Urothelium cell line (cell line): ENCODE measurements at places on chromosomes 11 and 22.

GRCh38 chr11:8235925-8236324, 27.8 kb downstream of the LMO1 start:
- DNase-seq = no peak

DNA sequence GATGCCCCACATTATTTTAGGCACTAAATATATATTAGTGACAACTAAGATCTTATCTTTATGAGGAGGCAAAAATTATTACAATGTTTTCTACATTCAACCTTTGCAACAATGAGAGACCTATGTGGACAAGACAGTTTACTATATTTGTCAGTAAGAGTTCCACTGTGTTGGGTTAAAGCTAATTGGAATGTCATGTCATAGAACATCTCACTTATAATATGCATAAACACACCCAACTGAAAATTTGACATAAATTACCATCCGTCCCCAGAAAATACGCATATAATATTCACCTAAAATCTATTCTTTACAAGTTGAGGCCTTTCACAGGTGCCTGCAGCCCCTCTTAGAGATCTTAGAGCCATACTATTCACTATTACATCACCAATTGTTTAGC, 84.0 kb downstream of the RSF1 start:
- DNase-seq = no peak

GRCh38 chr22:49586244-49586748, 241.4 kb downstream of the BRD1 start:
- DNase-seq = no peak

- DNase-seq = no peak
Observed at GRCh38 chr22:50205781-50206569, 5.2 kb downstream of the SELENOO start.

DNA sequence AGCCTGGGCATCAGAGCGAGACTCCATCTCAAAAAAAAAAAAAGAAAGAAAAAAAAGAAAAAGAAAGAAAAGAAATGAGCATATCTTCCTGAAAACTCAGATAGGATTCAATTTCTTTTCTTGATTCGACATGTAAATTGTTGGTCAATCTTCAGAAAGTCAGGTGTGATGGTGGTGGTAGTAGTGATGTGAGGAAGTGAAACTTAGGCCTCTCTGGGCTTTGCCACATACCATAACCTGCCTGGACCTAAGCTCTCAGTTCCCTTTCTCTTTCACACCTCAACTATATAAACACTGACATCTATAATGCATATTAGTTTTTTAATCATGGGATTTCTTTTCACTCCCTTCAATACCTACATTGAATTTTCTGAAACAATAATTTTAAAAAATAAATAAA, 98.0 kb upstream of the TBCEL start:
- no peak for DNase-seq

DNA sequence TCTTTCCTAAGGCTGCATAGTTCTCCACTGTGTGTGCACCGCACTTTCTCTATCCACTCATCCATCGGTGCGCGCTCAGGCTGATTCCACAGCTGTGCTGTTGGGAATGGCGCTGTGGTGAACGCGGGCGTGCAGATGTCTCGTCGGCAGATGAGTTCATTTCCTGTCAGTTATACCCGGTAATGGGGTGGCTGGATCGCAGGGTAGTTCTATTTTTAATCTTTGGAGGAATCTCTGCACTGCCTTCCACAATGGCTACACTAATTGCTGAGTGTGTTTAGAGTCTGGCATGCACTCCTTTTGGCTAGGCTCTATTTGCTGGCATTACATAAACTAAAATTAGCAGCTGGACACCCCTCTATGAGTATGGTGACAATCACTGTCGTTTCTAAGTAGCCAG, 27.9 kb upstream of the KRTAP5-7 start:
- DNase-seq = no peak

DNA sequence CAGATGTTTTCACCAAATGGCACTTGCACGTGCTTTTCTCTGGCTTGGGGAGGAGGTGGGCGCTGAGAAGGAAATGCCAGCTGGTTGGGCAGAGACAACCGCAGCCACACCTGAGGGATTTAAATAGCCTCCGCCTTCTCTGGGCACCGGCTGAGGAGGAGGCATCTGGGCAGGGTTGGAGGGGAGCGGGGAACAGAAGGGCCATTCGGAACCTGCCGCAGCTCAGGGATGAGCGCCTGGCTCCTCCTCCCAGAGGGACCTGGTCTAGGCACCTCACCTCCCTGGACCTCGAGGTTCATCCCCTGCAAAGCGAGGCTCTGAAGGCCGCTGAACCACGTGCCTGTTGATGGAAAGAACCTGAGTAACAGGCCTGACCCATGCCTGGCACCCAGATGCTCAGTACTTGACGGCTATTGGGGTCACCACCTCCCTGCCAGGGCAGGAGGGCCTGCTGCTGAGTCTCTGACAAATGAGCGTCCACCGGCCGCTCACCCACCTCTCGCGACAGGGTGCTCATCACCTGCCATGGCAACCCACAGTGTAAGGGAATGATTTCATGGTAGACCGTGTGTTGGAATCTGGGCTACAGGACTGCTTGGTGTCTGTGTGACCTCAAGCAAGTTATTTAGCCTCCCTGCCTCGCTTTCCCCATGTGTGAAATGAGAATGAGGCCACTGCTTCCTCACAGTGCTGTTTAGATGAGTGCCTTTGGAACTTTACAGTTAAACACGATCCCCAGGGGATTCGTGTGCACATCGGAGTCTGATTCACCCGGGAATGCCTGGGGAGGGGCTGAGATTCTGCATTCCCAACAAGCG, 2.0 kb upstream of the KDELR3 start:
- DNase-seq = no peak

GRCh38 chr11:11717064-11717725, 95.4 kb upstream of the GALNT18 start:
- DNase-seq = no peak

DNA sequence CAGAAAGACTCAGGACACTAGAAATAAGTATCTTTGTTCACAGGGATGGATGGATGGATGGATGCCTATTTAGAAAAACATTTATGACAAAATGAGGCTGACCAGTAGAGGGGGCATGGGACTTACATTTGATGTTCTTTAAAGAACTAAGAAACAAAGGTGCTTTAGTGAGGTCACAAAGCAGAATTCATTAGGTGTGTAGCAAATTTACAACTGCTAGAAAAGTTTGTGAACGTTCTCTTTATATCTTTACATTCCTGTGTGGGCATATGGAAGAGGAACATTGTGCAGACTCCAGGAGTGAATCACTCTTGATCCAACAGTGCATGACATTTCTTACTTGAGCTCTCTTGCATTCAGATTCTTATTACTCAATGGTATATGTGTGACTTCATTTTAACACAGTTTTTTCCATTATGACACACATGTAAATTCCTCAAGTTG, 15.8 kb upstream of the SIK2 start:
- DNase-seq = peak; percentile 41

DNA sequence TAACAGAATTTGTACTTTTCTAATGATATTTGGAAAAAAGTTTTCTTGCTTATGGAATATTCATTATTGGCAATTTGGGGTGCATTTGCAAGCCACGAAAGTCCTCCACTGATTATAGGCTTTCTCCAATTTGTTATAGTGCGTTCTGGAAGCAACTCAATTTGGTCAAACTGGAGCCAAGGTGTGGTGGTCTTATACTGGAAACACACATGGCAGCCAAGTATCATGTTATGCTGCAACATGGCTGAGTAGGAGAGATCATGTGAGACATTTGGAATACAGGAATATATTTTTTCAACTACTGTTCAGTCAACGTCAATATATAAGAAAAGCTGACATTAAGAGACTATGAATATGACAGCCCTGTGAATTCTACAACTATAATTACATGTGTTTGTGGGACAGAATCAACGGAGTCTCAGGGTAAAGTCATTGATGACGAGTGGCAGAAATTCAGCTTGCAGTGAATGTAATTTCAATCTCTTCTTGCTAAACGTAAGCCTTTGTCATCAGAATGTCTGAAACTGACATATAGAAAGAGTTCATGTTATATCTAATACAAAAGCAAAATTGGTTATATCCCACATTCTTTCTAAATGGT, 83.8 kb upstream of the FIBIN start:
- DNase-seq = no peak
